ENCODE measurements at places on chromosomes 2 and 18.

- DNase-seq: no peak
These were observed 279.7 kb downstream of the MBD5 start for GRCh38 chr2:148300544-148300943.

- DNase-seq: no peak
These were observed 19.2 kb downstream of the DAW1 start for GRCh38 chr2:227890495-227891079.

DNA sequence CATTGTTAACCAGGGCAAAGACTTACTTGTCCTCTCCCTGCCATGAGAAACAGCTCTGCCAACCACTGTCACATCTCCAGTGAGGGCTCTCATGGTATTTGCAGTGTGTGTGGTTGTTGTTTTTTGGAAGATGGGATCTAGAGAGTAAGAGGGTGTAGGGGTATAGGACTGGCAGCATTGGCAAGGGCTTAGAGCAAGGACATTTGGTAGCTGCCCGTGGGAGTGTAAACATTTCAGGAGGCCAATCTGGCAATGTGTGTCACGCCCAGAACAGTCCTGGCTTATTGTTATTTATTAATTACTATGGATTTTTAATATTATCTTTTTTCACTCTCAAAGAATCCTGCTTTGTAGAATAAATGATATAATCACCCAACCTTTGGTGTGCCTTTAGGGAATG lies 90.5 kb downstream of the TMEM17 start:
- DNase-seq: no peak

DNA sequence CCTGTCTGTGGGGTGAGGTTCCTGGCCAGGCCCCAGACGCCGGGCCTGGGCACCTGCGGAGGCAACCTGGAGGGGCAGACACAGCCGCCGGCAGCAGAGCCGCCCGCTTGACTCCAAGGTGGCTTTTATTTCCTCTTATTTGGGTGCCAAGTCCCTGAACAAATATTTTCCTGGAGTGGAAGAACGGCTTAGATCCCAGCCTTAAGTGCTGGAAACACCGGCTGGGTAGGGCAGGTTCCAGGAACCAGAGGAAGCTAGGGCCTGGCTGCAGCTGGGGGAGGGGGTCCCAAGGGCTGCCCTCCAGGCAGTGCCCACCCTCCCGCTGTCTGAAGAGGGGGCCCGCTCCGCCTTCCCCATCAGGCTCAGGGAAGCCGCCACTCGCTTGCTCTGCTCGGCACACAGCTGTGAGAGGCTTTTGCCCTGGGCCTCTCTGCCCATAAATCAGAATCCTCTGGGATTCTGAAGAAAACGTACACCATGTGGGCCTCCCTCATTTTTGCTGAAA lies 28.2 kb downstream of the SDC1 start:
- no peak for DNase-seq

GRCh38 chr2:1907291-1907690 lies 163.0 kb upstream of the PXDN start:
- no peak for DNase-seq

- no peak for DNase-seq
These were observed 207.4 kb upstream of the TWIST2 start for GRCh38 chr2:238640486-238640885.

- DNase-seq: no peak
These were observed 18.5 kb upstream of the FAM171B start for GRCh38 chr2:186675380-186675779.

GRCh38 chr18:67876871-67877270 lies 360.4 kb upstream of the DSEL start:
- DNase-seq: no peak

- no peak for DNase-seq
These were observed 14.8 kb downstream of the STRN start for GRCh38 chr2:36951574-36951973.

DNA sequence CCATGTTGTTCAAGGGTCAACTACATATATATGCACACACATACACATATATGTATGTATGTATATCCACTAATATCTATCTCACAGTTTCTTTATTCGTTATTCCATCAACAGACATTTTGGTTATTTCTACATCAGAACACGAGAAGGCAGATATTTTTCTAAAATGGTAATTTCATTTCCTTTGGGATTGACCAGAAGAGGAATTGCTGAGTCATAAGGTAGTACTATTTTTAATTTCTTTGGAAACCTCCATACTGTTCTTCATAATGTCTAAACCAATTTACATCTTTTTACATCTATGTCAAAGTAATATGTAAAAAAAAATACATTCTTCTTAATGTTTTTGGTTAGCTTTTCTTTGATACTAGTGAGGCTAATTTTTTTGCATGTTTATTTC lies 630.7 kb upstream of the GCFC2 start:
- DNase-seq: no peak

DNA sequence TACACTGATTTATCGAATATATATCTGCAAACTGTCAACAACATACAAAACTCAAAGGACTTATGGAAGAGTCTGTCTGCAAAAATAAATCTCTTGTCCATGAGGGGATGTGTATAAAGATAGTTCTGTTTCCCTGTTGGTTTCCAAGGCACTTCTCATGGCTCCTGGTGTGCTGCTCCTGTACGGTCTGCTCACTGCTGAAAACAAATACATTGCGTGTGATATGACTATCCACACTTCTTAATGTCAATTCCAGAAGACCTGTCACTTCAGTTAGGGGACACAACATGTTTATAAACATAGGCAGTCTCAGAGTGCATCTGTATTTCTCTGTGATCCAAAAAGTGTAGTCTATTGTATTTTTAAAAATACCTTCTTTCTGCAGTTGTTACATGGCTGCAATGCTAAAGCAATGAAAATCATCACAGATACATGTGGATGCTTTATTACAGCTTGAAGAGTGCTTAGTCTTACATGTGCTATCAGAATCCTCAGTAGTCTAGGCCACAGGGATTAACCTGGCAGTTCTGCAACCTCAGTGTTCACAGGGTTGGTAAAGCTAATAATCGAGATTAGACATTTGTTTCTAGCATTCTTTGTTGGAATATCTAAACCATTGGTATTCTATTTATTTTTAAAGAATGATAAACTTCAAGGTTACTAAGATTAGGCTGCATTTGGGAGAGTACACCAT lies 7.8 kb downstream of the ALKAL2 start:
- DNase-seq: no peak

DNA sequence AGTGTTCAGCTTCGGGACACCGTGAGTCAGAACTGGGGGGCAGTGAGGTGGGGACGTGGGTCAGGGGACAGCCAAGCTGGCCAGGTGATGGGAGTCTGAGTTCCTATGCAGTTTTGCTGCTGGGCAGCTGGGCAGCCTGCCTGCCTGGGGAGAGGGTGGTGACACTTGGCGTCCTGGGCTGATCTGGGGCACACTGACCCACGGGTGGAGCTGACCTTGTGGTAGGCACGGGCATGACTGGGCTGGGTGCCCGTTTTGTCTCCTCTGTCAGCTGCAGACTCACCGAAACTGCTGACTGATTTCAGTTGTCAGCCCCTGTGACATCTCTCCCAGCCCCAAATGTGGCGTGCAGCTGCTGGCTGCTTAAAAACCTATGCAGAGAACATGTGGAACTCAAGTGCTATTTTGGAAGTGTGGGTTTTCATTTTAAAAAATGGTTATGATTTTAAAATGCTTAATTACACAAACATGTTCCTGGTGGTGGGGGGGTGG lies 32.6 kb upstream of the E2F6 start:
- DNase-seq: no peak

GRCh38 chr18:67553437-67553836 lies 36.9 kb upstream of the DSEL start:
- no peak for DNase-seq

DNA sequence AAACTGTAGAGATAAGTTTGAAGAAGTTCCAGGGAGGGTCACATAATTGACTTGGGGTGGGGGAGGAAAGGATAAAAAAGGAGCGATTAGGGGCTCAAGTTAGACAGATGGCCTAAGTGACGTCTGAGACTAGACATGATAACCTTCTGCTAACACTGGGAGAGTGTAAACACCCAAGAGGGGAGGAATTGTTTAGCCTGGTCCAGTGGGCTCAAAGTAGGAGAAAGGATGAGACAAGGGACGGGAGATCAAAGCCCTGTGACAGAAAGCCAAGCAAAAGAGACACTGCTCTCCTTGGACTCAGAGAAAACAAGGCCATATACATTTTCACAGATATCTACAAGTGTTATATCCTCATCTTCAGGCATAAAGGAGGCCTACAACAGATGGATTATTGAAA lies 45.5 kb upstream of the IHH start:
- no peak for DNase-seq

- no peak for DNase-seq
These were observed 479.4 kb upstream of the MYT1L start for GRCh38 chr2:2810504-2810903.

DNA sequence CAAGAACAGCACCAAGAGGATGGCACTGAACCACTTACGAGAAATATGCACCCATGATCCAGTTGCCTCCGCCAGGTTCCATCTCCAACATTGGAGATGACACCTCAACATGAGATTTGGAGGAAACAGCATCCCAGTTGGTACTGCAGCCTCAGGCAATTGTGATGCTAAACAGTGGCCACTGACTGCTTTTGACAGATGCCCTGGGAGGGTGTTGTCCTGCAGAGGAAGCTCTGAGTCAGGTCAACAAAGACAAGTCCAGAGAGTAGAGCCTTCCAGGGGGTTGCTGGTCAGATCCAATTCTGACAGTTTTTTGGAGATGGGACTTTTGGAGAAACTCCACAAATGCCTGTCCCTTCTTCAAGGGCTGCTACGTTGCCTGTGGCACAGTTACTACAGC lies 82.4 kb downstream of the SNTG2 start:
- DNase-seq: no peak

- no peak for DNase-seq
These were observed 720.4 kb upstream of the GYPC start for GRCh38 chr2:125935559-125935958.

GRCh38 chr2:219447242-219448098 lies 12.8 kb downstream of the SPEG start:
- no peak for DNase-seq

DNA sequence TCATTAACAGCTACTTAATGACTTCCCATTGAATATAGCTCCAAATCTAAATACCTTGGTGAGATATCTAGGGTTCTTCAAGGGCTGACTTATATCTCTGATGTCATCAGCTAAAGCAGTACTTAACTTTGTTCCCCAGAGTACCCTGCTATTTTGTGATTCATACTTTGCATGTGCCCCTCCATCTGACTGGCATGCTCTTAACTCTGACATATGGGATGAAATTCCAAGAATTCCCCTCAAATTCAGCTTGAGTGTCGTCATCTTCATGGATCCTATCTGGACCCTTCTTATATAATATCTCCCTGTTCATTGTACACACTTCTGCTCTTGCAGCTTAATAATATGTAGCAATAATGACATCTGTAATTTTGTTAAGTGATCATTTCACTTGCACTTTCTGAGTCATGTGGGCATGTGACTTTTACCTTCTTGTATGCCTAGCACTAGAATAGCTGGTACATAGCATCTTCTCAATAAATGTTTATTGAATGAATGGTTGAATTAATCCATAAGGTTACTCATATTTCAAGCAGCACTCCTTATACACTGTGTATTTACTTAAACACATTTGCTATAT lies 172.9 kb downstream of the WDR7 start:
- no peak for DNase-seq

DNA sequence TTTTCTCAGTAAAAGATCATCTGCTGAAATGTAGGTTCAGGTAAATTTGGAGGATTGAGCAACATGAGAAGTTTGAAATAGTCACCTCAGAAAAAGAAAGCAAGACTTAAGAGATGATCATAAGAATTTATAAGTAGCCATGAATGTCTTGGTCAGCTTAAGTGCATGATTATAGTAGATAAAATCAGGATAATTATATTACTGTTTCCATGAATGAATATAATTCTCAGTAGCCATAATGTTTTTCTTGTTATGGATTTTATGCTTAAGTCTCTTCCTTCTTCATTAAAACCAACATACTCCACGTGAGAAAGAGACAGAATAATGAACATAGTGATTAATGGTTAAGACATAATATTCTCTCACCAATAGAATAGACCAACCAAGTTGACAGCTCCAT lies 223.7 kb downstream of the EXOC6B start:
- DNase-seq: no peak

GRCh38 chr18:35451032-35451431 lies 46.7 kb downstream of the INO80C start:
- DNase-seq: no peak

GRCh38 chr18:51988277-51988676 lies 351.7 kb upstream of the DCC start:
- DNase-seq: no peak

- no peak for DNase-seq
These were observed 199.0 kb downstream of the LPIN1 start for GRCh38 chr2:11945139-11946126.

GRCh38 chr2:236273126-236273525 lies 8.9 kb upstream of the ASB18 start:
- no peak for DNase-seq

GRCh38 chr2:28602751-28603639 lies 107.1 kb downstream of the PLB1 start:
- DNase-seq: no peak

DNA sequence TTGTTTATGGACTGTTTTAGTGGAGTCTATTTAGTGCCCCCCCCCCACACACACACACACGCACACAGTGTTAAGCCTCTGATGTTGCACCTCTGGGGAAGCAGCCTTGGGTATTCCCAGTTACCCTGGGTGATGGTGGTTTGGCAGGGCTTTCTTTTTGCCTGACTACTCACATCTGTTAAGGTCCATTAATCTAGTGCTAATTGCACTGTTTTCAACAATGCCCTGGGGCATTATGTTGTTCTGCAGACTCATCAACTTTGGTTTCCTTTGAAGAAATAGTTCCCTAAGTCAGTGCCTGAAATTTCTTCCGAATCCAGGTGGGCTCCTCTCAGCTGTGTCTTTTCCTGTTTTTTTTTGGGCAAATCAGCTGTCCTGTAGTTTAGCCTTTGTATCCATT lies 34.7 kb downstream of the SPOPL start:
- DNase-seq: no peak

- DNase-seq: no peak
These were observed 43.1 kb upstream of the PTH2R start for GRCh38 chr2:208363485-208363884.

GRCh38 chr2:107936433-107937359 lies 49.6 kb upstream of the SLC5A7 start:
- DNase-seq: no peak

DNA sequence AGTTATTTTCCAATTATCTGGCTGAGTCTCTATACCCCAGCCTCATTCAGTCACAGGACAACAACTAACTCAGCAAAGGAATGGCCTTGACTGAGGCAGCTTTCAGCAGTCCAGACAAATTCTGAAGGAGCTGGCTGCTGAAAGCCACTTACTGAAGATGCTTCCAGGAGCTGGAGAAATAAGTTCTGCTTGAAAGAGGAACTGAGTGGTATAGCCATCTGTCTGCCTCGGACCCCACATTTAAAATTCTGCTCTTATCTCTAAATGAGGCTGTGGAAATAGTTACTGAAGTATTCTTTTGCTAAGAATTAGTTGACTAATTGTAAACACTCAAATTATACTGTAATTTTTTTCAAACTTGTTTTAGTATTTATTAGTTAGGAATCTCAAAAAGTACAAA lies 9.1 kb upstream of the GPD2 start:
- no peak for DNase-seq
